H9 (cell line): ENCODE measurements at places on chromosomes 5 and 9. TPM values are rescaled to one million over a fixed set of nuclear protein-coding genes. Genes with fewer than 3 reads are reported as not detected.

- no peak overlapping the region for H3K4me3 ChIP-seq
- H3K27me3 ChIP-seq: no peaks in the 10 kb centered on the region
- no peak overlapping the region for H3K27ac ChIP-seq
- no peaks in the 10 kb centered on the region; the same call in 1 of the 2 replicates for H3K4me1 ChIP-seq
- no peak for DNase-seq
Measured at GRCh38 chr5:78763659-78764189, 115.2 kb upstream of the LHFPL2 start.

DNA sequence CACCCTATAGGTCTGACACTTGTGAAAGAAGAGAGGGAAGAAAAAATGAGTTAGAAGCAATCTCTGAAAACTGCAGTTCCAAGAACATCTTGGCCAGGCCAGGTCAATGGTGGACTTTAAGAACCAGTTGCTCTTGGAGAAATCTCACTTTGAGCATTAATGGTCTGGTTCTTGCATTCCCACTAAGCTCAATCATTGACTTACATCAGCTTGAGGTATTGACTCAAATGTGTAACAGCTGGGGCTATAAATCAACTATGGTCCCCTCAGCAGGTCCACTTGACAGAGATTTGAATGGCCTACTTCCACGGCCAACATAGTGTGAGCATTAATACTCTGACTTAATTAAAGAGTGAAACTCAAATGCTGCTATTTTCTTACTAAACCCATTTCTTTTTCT, 357.8 kb upstream of the RGMB start:
- no peaks in the 10 kb centered on the region for H3K27me3 ChIP-seq
- H3K4me1 ChIP-seq: no peaks in the 10 kb centered on the region
- H3K27ac ChIP-seq: no peak overlapping the region
- no peak for DNase-seq

GRCh38 chr5:82720213-82721086, 356.7 kb downstream of the TMEM167A start:
- no peak overlapping the region for H3K27ac ChIP-seq
- H3K4me1 ChIP-seq: peaks cover 3% of the 10 kb centered on the region; the same call in 1 of the 2 replicates
- H3K27me3 ChIP-seq: no peaks in the 10 kb centered on the region; the same call in 1 of the 2 replicates
- H3K4me3 ChIP-seq: no peak overlapping the region

GRCh38 chr5:99133921-99134320, 205.1 kb upstream of the CHD1 start:
- H3K4me1 ChIP-seq: no peaks in the 10 kb centered on the region
- H3K27me3 ChIP-seq: no peaks in the 10 kb centered on the region
- H3K4me3 ChIP-seq: no peak overlapping the region
- no peak overlapping the region for H3K27ac ChIP-seq

DNA sequence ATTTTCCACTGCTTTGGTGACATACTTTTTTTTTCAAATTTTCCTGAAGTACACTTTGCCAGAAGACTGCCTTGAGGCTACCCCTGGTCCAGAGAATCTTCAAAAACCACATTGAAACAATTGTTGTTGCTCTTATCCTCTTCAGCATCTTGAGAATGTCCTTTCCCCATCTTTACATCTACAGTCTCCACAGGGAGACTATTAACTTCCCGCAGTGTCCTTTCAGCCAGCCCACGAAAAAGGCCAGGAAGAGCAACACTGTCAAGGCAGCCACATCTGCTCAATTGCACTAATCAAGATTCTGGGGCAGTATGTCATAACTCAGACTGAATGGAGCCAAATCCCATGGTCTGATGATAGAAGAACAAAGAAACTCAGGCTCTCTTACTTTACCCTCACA, 148.3 kb downstream of the ENC1 start:
- H3K27ac ChIP-seq: no peak overlapping the region
- H3K27me3 ChIP-seq: no peaks in the 10 kb centered on the region
- H3K4me1 ChIP-seq: no peaks in the 10 kb centered on the region

DNA sequence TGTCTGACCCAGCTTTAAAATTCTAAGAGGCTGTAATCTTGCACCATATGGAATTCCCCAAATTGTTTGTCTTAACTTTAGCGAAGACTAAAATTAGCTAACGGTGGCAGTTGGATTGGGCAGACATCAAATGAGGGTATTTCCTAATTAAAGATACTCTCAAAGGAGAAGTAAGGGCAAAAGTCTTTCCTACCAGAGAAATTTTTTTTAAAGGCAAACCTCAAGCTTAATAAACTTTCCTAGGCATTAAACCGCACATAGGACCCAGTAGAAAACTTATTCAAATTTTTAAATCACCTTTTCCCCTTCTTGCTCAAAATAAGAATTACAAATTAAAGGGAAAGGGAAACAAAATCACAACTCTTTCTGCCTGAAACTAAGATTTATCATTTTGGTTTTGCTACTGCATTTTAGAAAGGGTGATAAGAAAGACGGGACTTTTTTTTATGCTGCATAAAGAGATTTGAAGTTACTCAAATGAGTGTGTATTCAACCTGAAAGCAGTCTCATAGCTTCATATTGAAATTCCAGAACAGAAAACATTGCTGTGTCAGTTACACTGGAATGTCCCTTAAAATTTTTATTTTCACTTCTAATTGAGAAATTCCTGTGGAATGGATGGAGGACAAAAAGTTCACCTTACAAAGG, 189.1 kb upstream of the PTGER4 start:
- H3K27me3 ChIP-seq: no peaks in the 10 kb centered on the region
- no peaks in the 10 kb centered on the region for H3K36me3 ChIP-seq
- no peaks in the 10 kb centered on the region for H3K4me1 ChIP-seq
- H3K27ac ChIP-seq: no peak overlapping the region
- H3K4me3 ChIP-seq: no peak overlapping the region
- DNase-seq: no peak

DNA sequence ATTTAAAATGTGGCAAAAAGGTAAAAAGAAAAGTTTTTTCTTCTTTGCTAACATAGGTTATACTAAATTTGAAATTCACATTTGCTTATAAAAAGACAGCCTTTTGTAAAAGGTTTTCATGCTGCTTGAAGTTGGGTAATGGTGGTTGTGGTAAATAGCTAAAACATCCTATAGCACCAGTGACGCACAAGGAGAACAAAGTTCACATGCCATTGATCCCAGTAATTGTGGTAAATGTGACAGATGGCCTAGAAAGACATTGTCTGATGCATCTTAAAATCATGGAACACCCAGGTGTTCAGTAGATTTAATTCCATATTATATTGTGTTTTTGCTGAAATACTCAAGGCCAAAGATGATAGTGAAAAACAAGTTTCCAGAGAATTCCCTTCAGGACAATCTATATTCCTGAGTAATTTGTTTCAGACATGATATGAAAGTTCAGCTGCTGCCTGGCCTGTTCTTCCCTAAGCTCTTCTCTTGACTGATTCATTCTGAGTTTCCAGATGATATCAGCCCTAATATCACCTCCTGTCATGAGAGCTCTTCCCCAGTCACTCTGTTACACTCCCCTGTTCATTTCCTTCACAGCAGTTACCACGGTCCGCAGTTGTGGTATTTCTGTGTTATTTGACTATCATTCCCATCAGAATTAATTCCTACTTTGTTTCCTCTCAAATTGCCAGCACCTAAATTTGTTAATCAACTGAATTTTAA, 4.6 kb upstream of the FBXL17 start:
- H3K4me1 ChIP-seq: no peaks in the 10 kb centered on the region
- no peak for DNase-seq
- H3K27ac ChIP-seq: no peak overlapping the region
- no peaks in the 10 kb centered on the region for H3K36me3 ChIP-seq

GRCh38 chr9:134486596-134486995, 155.0 kb upstream of the COL5A1 start:
- no peak overlapping the region for H3K4me3 ChIP-seq
- H3K36me3 ChIP-seq: no peaks in the 10 kb centered on the region
- DNase-seq: no peak
- no peak overlapping the region for H3K27ac ChIP-seq
- H3K27me3 ChIP-seq: no peaks in the 10 kb centered on the region

DNA sequence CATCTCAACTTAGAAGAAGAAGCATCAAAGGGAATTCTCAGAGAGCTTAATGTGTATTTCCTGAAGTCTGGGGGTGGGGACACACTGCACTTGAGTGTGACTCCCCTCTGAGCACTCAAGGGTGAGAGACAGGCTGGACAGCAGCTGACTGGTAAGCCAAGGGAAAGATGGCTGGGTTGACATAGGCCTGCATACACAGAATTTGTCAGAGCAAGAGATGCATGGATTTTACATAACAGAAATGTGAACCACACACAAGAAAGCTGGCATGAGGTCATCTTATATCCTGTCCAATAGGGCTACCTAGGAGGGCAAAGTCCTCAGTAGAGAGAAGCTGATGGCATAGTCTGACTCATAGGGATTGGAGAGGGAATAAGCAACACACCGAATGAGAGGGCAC, 114.3 kb upstream of the EPB41L4A start:
- H3K36me3 ChIP-seq: no peaks in the 10 kb centered on the region
- H3K4me3 ChIP-seq: no peak overlapping the region
- H3K27ac ChIP-seq: no peak overlapping the region
- no peaks in the 10 kb centered on the region for H3K27me3 ChIP-seq
- H3K4me1 ChIP-seq: peaks cover 8% of the 10 kb centered on the region
- peak; percentile 43 for DNase-seq

- H3K4me1 ChIP-seq: no peaks in the 10 kb centered on the region
- DNase-seq: no peak
- H3K27ac ChIP-seq: no peak overlapping the region
- peaks cover 14% of the 10 kb centered on the region for H3K36me3 ChIP-seq
- no peaks in the 10 kb centered on the region for H3K27me3 ChIP-seq
- H3K4me3 ChIP-seq: no peak overlapping the region
Measured at GRCh38 chr9:105483618-105484017, 35.8 kb downstream of the FSD1L start.

DNA sequence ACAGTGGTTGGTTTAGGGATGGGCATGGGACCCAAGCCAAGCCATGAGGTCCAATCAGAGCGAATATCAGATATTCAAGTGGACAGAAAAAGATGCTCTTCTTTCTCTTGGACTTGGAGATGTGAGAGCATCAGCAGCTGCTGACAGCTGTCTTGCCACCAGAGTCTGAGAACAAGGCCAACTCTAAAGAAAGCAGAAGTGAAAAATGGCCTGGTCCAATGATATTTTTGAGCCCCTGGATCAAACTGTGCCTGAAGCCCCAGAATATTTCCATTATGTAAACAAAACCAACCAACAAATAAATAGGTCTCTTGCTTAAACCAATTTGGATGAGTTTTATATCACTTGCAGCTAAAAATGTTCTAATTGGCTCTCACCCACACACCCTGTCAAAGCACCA, 30.7 kb upstream of the JADE2 start:
- H3K36me3 ChIP-seq: no peaks in the 10 kb centered on the region
- no peak overlapping the region for H3K4me3 ChIP-seq
- no peaks in the 10 kb centered on the region for H3K27me3 ChIP-seq
- H3K27ac ChIP-seq: no peak overlapping the region

- no peaks in the 10 kb centered on the region for H3K4me1 ChIP-seq
- H3K27ac ChIP-seq: no peak overlapping the region
- DNase-seq: no peak
Measured at GRCh38 chr5:59525957-59526356, 367.6 kb downstream of the PDE4D start.

DNA sequence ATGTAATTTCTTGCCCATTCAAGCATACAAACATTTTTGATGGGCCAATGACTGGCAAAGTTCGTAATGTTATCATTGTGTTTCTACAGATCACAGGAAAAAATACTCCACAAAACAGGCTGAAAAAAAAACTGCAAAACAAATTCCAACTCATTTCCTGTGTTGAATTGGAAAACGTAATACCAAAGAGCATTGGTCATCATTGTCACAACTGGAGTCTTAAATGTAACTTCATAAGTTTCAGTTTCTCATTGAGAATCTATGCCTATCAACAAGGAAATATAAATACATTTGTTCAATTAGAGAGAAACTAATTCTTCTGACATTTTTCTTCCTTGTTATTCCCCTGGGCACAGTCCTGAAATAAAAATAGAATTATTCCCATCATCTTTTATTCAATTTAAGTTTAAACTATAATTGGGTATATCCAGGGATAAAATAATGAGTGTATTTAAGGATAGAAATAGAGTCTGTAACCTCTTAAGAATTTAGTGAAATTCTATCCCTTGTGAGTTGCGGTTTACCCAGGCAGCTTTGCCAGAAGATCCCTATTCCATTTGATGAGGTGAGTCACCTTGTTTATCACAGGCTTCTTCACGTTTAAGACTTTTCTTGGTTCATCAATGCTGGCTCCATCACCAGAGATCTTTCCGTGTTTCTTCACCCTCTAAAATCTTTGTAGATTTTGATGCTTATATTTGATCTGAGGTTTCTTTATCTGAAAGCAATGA, 112.7 kb upstream of the ITGA1 start:
- no peak overlapping the region for H3K4me3 ChIP-seq
- DNase-seq: no peak
- no peaks in the 10 kb centered on the region for H3K27me3 ChIP-seq
- H3K27ac ChIP-seq: no peak overlapping the region
- no peaks in the 10 kb centered on the region for H3K36me3 ChIP-seq

GRCh38 chr9:36415822-36416525, 15.9 kb upstream of the RNF38 start:
- peaks cover 6% of the 10 kb centered on the region; the same call in 1 of the 2 replicates for H3K4me1 ChIP-seq
- no peak overlapping the region for H3K4me3 ChIP-seq
- DNase-seq: peak; percentile 80
- H3K36me3 ChIP-seq: peaks cover 28% of the 10 kb centered on the region

Gene HACD4
- total RNA-seq: 0.59 and 0.63 TPM in 2 replicates

Gene EQTN
- not detected in 2 replicates for total RNA-seq

Gene RFK
- total RNA-seq: 12.0 TPM in 2 replicates

Gene FEM1C
- total RNA-seq: 15.2 and 16.1 TPM in 2 replicates
